ENCODE measurements at places on chromosomes 1 and 21.

DNA sequence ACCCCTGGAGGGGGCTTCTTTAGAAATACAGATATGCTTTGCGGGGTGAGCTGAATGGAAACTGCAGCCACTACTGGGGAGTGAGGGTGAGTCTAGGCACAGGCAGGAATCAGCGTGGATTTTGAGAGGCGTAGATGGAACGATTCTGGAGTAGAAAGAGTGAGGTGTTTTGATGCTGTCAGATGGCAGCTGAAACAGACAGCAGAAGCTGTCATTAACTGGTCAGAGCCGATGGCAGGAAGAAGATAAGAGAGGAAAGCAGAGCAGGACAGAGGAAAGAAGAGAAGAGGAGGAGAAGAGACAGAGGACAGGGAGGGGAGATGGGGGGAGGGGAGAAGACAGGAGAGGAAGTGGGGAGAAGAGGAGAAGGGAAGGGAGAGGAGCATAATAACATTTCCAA is 138.5 kb downstream of the LRIG2 start:
- no peak for DNase-seq

- DNase-seq: no peak
Observed at GRCh38 chr21:15825700-15826099, 95.9 kb downstream of the USP25 start.

DNA sequence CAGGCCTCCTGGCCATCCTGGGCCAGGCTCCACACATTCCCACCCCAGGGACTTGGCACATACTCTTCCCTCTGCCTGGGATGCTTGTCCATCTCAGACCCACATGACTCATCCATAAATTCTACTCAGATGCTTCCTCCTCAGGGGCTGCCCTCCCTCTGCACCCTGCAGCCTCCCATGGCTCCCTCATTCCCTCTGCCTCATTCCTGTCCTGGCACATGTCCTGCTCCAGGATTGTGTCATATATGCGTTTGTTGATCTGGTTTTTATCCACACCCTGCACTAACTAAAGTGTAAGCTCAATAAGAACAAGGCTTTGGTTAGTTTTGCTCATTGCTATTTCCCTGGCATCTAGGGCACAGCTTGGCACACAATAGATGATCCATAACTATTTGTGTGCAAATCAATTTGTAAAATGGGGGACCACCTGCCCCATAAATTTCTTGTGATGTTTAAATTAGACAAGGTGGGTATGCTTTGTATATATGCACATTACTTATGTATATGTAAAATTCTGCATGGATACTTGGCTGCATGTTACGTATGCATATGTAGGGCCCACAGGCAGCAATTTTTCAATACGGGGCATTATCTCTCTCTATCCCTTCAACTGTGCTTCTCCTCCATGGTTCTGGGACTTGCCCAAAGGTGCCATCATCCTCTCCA is 191.4 kb downstream of the PTPRU start:
- no peak for DNase-seq

- DNase-seq: no peak
Observed at GRCh38 chr1:234589854-234590620, 19.9 kb downstream of the IRF2BP2 start.

- DNase-seq: no peak
Observed at GRCh38 chr1:245698860-245699259, 544.1 kb downstream of the KIF26B start.

GRCh38 chr1:37995751-37996345 is 6.0 kb upstream of the SF3A3 start:
- no peak for DNase-seq
